Fibroblast of skin of abdomen (primary cell): ENCODE measurements at places on chromosomes 4 and X.

GRCh38 chrX:102930990-102931756, 5.9 kb upstream of the RAB40AL start:
- DNase-seq, result peak; percentile 8

- peak; percentile 52 for DNase-seq
Observed at GRCh38 chr4:38759113-38759789, 23.5 kb downstream of the TLR10 start.

- no peak for DNase-seq
Observed at GRCh38 chr4:48266781-48267180, 2.9 kb downstream of the TEC start.

- DNase-seq, result peak; percentile 61
Observed at GRCh38 chr4:125168531-125168930, 146.2 kb upstream of the FAT4 start.

GRCh38 chrX:114619874-114620273, 36.0 kb downstream of the HTR2C start:
- no peak for DNase-seq

- peak; percentile 26 for DNase-seq
Observed at GRCh38 chr4:123616951-123617461, 220.4 kb downstream of the SPRY1 start.

- DNase-seq, result peak; percentile 33
Observed at GRCh38 chr4:1033840-1034551, 22.6 kb downstream of the FGFRL1 start.

DNA sequence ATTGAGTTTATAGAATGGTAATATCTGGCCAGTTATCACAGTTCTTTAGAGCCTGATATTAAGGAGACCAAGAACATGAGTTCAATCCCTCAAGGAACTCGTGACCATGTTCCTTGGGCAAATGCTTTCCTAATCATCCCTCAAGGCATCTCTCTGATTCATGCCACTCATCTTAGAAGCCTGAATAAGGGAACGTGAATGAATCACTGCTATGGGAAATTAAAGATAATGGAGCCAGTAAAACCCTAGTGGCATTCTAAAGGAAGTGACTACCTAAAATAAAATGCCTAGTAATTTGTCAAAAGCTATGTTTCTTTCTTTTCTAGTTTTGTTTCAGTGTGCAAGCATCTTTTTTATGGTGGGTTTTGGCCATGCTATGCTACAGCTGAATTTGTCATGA, 1161.3 kb downstream of the C4orf33 start:
- DNase-seq, result peak; percentile 80

DNA sequence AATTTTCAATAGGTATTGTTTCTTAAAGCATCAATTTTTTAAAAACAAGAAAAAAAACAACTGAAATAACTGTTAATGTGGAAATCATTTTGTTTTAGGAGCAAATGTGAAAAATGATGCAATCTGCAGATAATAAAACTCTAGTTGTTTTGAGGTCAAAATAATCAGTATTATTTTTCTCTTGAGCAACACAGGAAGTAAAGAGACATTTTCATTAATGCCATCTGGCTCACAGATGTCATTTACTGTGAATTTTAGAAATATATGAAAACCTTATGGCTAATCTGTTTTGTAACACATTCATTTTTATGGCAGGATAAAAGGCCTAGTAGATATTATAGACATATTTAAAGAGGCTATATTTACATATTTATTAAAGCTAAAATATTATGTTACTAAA, 141.6 kb downstream of the PCDH18 start:
- peak; percentile 80 for DNase-seq

DNA sequence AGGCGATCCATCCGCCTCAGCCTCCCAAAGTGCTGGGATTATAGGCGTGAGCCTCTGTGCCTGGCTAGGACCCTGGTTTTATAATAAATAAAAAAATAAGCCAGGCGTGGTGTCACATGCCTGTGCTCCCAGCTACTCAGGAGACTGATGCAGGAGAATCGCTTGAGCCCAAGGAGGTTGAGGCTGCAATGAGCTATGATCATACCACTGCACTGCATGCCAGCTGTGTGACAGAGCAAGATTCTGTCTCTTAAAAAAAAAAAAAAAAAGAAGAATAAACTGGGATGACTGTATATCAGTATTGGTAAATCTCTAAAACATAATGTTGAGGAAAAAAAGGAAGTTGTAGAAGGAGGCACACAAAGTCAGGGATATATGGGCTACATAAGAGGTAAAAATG, 45.7 kb upstream of the SLC34A2 start:
- DNase-seq, result no peak

DNA sequence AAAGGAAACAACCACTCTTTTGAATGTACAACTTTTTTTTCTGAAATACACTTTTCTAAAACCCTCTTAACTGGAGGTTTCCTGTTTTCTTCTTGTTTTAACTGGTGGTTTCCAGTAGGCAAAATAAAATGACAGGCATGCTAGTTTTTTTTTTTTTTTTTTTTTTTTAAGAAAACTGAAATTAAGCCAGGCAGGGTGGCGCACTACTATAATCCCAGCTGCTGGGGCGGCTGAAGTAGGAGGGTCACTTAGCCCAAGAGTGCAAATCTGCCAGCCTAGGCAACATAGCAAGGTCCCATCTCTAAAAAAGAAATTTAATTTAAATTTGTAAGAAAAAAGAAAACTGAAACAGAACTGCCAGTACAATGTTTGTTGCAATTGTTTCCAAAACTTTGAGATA, 44.0 kb downstream of the TMEM144 start:
- no peak for DNase-seq

DNA sequence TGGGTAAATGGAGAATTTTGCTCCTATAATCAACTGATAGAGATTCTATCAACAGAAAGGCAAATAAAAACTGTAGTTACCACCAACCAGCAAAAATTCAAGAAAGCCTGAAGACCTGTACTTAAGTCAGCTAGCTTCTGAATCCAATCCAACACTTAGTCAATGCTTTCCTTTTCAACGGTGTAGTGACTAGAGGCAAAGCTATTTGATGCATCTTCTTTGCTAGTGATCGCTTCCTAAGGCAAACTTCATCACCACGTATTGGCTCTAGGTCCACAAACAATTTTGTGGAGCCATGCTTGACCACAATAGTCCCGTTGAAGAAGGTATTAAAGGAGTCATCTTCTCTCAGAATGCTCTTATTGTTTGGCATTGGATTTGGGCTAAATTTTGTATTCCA, 25.0 kb upstream of the UBA6 start:
- peak; percentile 39 for DNase-seq

DNA sequence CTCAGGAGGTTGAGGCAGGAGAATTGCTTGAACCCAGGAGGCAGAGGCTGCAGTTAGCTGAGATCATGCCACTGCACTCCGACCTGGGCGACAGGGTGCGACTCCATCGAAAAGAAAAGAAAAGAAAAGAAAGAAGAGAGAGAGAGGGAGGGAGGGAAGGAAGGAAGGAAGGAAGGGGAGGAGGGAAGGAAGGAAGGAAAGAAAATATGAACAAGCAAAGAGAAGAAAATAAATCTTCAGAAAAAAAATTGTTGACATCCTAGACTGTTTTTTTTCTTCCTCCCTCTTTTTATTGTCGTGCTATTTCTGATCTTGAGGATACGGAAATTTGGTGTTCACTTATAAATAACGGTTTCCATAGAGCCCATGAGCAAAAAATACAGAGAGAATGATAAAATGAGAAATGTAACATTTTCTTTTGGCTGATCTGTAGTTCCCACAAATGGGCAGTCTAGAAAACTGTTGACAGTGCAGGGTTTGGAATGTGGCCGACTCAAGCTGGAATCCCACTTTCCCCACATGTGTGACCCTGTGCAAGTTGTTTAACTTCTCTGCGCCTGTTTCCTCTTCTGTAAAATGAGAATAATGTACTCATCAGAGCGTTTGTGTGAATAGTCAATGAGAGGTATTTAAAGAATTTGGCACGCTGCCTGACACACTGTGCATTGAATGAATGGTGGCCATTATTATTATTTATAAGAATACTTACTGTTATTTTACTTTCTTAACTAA, 19.4 kb downstream of the SORBS2 start:
- DNase-seq, result peak; percentile 98

GRCh38 chr4:59987289-59987688, 1212.8 kb upstream of the ADGRL3 start:
- no peak for DNase-seq

GRCh38 chrX:132001127-132001526, 22.0 kb upstream of the STK26 start:
- DNase-seq, result no peak

GRCh38 chr4:99248714-99249113, 29.7 kb upstream of the ADH6 start:
- peak; percentile 29 for DNase-seq

- no peak for DNase-seq
Observed at GRCh38 chrX:133185938-133186337, 32.2 kb downstream of the TFDP3 start.

- DNase-seq, result no peak
Observed at GRCh38 chr4:101667348-101667747, 123.2 kb upstream of the BANK1 start.

DNA sequence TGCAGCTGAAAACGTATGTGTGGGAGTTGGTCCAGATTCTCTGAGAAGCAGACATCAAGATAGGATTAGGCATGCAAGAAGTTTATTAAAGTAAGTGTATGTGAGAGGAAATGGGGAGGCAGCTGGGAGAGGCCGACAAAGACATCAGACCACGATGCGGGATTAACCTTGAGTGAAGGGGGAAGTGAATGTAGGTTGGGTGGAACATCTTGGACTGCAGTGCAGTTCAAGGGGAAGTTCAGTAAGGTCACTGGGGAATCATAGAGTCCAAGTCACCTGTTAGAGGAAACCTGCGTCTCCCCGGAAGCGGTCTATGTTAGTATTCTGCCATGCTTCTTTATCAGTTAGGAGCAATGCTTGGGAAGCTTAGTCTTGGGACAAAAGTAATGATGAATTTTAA, 22.0 kb downstream of the CXCL8 start:
- no peak for DNase-seq

DNA sequence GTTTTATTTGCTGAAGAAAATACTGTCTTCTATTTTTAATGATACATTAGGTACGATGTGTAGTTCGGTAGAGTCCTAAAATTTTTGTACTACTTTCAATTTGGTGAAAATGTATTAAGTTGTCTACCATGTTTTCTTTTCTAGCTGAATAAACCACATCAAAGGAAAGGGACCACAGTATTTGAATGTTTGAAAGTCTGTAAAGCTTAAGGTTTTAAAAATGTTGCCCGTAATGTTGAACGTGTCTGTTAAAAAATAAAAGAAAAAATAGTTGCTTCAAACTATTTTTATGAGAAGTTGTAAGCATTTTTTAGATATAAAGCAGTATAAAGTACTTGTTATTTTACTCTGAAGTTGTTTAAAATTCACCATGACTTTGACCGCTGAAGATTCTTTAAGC, 3.2 kb downstream of the CDKN2AIP start:
- DNase-seq, result no peak

- DNase-seq, result no peak
Observed at GRCh38 chr4:90069151-90069550, 58.0 kb upstream of the CCSER1 start.
